Hippocampal formation (tissue), 2 donors: ENCODE measurements at places on chromosomes 3 and 15.

- DNase-seq = no peak
Observed at GRCh38 chr15:59611276-59612260, at the start of gene GCNT3. TSS of gene GCNT3 (plus strand) at chr15:59611783. CDS start at chr15:59618239, 6,456 bp downstream.

- DNase-seq = no peak
Observed at GRCh38 chr3:152149832-152150231, 118.9 kb upstream of the MBNL1 start.

DNA sequence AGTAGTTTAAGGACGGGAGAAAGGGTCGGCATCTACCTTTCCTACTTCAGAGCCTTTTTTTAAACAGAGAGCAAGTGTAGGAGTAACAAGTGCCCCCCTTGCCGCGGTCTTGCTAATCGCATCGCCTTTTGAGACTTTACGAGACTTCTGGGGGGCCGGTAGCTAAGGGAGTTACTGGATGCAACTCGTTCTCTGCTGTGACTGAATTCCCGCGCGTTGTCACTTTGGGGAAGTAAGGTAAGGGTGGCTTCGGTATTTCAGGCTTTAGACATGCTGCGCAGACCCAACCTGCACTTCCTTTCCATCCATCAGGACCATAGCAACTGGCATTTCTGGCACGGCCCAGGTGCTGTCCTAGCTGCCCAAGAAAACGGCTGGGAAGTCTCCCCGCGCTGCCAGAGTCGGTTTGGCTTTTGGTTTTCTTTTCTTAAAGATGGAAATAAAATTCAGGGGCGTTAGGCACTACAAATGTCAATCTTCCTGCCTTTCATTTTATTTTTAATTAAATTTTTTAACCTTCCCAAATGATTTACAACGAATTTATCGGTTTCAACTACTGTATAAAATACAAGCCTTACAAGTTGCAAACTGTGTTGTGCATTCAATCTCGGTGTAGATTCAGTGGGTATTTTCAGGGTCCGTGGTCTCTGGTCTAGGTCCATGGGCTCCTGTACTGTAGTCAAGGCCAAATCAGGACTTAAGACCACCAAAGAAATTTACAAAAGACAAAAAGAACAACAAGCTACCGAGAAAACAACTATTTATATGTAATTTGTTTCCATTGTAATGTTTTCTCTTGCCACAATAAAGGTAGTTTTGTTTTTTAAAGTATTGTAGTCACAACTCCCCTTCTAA is 3.5 kb downstream of the MECOM start:
- DNase-seq = no peak

- no peak for DNase-seq
Observed at GRCh38 chr3:128011140-128011539, 41.1 kb upstream of the SEC61A1 start.

DNA sequence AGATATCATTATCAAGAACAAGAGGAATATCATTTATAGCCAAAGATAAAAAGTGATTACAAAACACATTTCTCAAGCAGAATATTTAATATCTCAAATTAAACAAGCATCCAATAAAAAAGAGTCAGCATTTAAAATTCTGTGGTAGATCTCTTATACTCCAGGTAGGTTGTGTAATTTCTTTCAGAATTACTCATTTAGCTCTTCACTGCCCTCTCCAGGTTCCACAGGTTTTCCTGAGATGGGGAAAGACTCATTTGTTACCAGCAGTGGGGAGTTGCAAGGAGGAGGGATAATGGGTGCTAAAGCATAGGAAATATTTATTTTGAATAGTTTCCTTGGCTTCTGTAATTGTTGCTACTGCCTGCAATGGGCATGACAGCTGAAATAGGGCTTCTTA is 83.1 kb upstream of the RASGRP1 start:
- no peak for DNase-seq

DNA sequence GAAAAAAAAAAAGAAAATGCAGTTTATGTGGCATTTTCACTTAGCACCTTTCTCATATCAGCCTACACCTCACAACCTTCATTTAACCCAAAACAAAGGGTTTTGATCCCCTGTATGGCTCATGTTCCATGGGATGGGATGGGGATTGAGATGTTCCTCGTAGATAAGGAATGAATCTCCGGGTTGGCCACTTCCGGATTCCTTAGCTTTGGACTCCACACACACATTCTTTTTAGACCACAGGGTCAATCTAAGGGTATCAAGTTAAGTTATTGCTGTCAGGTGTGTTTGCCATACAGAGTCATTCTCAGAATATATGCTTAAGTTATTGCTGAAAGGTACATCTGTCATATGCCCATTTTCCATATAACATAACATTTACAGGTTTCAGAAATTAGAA is 301.4 kb upstream of the TGFBR2 start:
- DNase-seq = no peak
